ENCODE measurements at places on chromosomes 6 and 20.
A peak's percentile ranks its signal among the peaks of the same experiment; 100 is the strongest.

DNA sequence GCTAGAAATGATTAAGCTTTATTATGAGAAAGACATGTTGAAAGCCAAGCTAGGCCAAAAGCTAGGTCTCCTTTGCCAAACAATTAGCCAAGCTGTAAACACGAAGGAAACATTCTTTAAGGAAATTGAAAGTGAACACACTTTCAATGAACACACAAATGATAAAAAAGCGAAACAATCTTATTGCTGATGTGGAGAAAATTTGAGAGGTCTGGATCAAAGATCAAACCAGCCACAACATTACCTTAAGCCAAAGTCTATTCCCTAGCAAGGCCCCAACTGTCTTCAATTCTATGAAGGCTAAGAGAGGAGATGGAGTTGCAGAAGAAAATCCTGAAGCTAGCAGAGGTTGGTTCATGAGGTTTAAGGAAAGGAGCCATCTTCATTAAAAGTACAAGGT lies 40.2 kb upstream of the DEFB112 start:
- DNase-seq: no peak

- no peak for DNase-seq
Measured at GRCh38 chr6:152124429-152125074, 317.1 kb downstream of the ESR1 start.

DNA sequence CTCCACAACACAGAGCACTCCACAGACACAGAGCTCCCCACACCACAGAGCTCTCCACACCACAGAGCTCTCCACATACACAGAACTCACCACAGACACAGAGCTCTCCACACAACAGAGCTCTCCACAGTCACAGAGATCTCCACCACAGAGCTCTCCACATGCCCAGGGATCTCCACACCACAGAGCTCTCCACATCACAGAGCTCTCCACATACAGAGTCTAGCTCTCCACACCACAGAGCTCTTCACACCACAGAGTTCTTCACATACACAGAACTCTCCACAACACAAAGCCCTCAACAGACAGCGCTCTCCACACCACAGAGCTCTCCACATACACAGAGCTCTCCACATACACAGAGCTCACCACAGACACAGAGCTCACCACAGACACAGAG lies 55.3 kb downstream of the ERMARD start:
- DNase-seq: no peak

DNA sequence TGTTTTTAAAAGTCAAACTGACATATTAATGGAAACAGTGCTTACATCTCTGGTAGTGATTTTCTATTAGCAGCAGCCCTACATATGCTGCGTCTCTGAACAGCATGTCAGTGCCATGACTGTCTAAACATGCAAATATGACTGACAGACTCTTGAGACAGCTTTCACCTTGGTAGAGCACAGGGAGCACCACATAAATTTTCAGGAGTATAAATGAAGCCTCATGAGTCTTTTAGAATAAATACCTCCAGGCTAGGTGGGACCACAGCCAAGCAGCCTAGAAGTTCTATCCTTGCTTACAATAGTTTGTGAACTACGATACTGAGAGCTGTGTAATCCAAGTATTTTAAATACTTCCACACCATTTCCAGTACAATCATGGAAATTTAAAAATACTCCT lies 410.7 kb upstream of the RUNX2 start:
- DNase-seq: no peak

GRCh38 chr20:32289661-32290431 lies 12.4 kb downstream of the KIF3B start:
- DNase-seq: no peak

GRCh38 chr6:15773806-15774410 lies 111.1 kb upstream of the DTNBP1 start:
- DNase-seq: no peak

- DNase-seq: peak; percentile 59
Measured at GRCh38 chr6:36130667-36131510, 576 bp downstream of the MAPK13 start.
